ENCODE measurements at places on chromosomes 4 and X.

DNA sequence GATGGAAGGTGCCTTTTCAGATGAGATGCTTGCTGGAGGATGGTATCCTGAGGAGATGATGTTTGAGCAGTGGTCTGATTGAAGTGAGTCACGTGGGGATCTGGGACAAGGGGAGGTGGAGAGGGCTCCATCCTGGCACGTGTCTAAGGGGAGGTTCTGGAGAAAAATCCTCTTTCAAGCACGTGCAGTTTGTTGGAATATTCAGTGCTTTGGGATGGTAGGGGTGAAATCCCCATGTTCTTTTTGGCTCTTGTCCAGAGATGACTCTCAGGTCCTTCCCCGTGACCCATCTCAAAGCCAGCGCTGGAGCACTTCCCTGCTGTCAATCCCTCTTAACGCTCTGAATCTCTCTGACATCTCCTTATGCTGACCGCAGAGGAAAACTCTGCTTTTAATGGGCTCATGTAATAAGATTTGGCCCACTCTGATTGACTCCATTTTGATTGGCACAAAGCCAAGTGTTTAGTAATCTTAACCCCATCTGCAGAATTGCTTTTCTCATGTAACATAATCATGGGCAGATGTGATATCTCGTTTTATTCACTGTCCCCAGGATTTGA lies 10.8 kb upstream of the KLKB1 start:
- no peak for DNase-seq

DNA sequence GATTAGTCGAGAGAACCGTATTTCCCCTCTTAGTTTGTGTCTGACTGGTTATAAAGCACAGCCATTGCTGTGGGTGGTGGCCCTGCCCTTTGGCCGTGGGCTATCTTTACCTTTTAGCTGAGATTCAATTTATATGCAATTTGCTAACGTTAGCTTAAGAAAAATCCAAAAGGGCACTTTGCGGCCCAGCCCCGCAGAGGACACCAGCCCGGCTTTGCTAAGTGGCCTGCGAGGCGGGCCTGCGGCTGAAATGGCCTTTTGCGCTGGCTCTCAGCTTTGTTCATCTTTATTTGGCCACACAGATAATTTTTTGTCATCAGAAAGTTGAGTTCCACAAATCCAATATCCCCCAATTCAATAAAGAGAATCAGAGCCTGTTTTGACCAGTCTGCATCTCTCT lies 48.3 kb downstream of the CPZ start:
- DNase-seq: no peak

DNA sequence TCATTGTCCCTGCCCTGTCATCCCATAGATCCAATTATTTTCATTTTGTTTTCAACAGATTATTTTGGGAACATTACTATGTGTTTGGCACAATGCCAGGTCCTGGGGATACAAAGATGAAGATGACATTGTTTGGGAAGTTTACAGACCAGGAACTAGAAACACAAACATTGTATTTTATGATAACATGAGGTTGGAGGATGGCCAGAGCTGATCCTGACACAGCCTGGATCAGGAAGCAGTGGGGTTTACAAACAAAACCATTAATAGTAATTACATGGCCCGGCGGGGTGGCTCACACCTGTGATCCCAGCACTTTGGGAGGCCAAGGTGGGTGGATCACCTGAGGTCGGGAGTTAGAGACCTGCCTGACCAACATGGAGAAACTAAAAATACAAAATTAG lies 29.9 kb downstream of the CLRN2 start:
- DNase-seq: no peak

GRCh38 chr4:140944572-140944971 lies 188.4 kb upstream of the TBC1D9 start:
- DNase-seq: no peak

GRCh38 chr4:182429896-182430295 lies 186.7 kb downstream of the TENM3 start:
- no peak for DNase-seq

GRCh38 chrX:110915570-110915969 lies 120.0 kb upstream of the CHRDL1 start:
- DNase-seq: no peak

DNA sequence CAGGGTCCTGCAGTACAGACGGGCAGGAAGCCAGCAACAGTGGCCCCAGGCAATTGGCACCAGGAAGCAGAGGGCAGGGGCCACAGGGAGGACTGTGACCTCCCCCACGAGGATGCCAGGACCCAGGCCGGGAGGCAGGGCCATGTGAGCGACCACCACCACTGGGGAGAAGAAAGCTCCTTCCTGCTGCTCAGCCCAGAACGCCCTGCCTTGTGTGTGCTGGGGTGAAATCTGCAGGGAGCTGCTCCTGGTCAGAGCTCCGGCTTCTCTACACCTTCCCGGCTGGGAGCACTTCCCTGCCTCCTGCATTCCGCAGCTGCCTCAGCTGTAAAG lies 100.4 kb downstream of the HMX1 start:
- no peak for DNase-seq

GRCh38 chrX:105266456-105266855 lies 46.0 kb upstream of the TEX13A start:
- no peak for DNase-seq

- no peak for DNase-seq
These were observed 2.4 kb downstream of the MOSPD2 start for GRCh38 chrX:14875624-14876023.

GRCh38 chr4:118950929-118951570 lies 62.4 kb downstream of the SYNPO2 start:
- DNase-seq: no peak

- DNase-seq: no peak
These were observed 49.6 kb downstream of the UGT2A2 start for GRCh38 chr4:69589884-69590283.
